ENCODE measurements at places on chromosomes 1 and 21.

GRCh38 chr1:155455588-155456195 is 106.9 kb downstream of the ASH1L start:
- no peak for DNase-seq

DNA sequence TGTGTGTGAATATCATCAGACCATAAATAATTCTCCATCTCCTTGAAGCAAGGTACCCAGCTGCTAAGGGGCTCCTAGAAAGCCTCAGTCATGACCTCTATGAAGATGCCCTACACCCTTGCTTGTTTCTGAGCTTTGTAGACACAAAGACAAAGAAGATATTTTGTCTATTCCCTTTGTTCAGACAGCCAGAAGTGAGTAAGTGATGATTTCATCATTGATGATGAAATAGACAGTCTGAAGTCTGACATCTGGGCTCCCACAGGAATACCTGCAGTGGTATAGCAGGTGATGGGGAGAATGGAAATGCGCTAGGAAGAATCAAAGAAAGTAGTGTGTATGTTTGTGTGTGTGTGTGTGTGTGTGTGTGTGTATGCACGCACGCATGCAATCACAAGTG is 82.2 kb upstream of the DPT start:
- no peak for DNase-seq

GRCh38 chr1:67216401-67216800 is 50.1 kb downstream of the IL23R start:
- DNase-seq = no peak

DNA sequence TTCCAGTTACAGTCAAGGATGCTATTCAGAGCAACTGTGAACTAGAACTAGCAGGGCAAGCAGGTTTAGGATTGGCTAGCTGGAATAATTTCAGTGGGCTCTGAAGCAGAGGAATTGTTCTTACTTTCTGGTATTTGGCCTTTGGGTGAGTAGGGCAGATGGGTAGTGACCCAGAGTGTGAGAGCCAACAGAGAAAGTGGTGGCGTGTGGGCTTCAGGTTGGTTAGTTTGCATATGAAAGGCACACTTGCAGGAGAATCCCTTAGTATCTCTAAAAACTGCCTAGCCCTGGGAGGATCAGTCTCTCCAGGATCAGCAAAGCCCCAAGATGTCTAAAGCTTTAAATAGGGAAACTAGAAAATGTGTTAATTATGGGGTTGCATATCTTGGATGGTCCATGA is 67.6 kb upstream of the LRRC8B start:
- DNase-seq = no peak

DNA sequence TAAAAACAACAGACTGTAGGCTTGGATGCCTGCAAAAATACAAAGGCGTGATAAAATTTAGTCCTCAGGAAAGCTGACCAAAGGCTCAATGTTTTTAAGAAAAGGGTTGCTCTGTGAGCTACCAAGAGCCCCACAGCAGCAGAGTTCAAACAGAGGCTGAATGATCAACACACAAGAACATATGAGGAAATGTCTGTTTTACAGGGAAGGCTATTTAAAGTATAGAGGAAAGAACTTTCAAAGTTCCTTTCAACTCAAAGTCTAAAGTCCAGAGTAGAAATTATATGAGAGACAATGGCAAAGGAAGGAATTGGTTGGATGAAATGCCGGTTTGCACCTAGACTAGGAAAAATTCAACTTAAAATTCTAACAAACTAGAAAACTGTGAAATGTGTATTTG is 8.6 kb downstream of the CLSTN1 start:
- no peak for DNase-seq

- no peak for DNase-seq
Measured at GRCh38 chr1:226972931-226973330, 32.8 kb downstream of the COQ8A start.

DNA sequence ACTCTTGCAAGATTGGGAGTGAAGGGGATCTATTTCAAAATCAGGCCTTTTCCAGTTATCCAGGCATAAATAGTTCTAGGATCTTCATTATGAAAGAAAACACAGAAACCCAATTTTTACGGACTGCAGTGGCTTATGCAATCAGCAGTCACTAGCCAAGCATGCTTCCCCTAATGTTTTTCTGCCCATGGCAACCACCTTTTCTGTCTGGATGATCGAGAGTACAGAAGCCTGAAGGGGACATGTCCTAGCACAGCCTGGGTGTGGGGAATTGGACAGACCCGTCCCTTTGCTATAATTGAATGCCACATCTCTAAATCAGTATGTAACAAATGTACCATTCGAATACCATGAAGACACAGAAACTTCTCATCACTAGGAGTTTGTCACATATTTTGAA is 29.8 kb upstream of the NCAM2 start:
- no peak for DNase-seq

Measured in activated T-helper 1 cell treated with anti-CD3 and anti-CD28 coated beads, Interleukin-2, amount 50 U/mL, for 16 hours (primary cell).